ENCODE measurements at places on chromosomes 1 and 21. TPM values are rescaled to one million over a fixed set of nuclear protein-coding genes. Genes with fewer than 3 reads are reported as not detected.

Gene LCE3D
- total RNA-seq: not detected

Gene NBPF9
- 18.8 TPM for total RNA-seq

Gene PLA2G2F
- 0.92 TPM for total RNA-seq

Gene WNT4
- 11.5 TPM for total RNA-seq

Gene TMEM82
- total RNA-seq: 4.9 TPM

Gene ZBTB17
- 41.3 TPM for total RNA-seq

Gene SELENBP1
- total RNA-seq: 180 TPM

Gene GSTM5
- 32.8 TPM for total RNA-seq

Gene GPR37L1
- 0.14 TPM for total RNA-seq

Gene ST3GAL3
- 17.4 TPM for total RNA-seq

Gene NEXN
- total RNA-seq: 36.5 TPM

Gene TRABD2B
- total RNA-seq: 11.2 TPM

Gene IVL
- not detected for total RNA-seq

Gene DIO1
- 6.2 TPM for total RNA-seq
